ENCODE measurements at places on chromosomes 4 and X.

GRCh38 chr4:74283614-74284013 lies 24.7 kb upstream of the EPGN start:
- DNase-seq, result no peak

GRCh38 chr4:165504184-165504583 lies 125.4 kb downstream of the CPE start:
- DNase-seq, result no peak

DNA sequence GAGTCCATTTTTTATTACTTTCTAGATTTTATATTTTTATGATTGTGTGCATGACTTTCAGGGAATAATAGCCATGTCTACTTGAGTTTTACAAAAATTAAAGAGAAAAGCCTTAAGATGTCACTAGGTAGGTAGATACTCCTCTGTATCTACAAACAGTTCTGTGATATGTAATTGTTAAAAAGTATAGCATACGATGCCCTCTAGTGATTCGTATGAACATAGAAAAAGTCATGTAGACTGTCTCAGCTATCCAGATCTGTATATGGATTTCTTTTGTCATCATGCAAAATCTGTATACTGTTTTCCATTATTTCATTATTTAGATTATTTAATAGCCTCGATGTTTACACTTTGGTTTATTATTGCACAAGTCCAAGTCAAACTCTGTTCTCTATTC lies 856.6 kb downstream of the CENPC start:
- DNase-seq, result no peak

GRCh38 chr4:163486321-163486720 lies 8.2 kb upstream of the TMA16 start:
- DNase-seq, result no peak

GRCh38 chr4:6172093-6172926 lies 28.0 kb downstream of the JAKMIP1 start:
- DNase-seq, result peak; percentile 19

DNA sequence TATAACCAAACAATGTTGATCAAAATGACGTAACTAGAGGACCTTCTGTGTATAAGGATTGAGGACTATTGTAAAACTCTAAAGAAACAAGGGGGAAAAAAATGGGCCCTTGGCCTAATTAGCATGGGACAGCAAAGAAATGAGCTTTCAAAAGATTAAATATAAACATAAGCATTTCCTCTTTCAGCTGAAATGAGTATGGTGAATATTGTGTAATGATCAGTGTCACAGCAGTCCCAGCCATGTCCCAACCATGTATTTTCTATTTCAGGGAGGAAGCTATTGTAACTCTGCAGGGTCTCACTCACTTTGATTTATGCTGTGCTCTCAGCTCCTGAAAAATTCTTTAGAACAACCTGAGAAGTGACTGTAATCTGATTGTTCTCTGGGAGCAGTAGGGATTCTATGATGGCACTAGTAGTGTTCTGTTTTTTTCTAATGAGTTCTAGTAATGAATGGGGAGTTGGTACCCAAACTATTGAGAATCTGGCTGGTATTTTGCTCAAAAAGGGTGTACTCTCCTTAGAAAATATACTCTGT lies 25.8 kb downstream of the ANXA10 start:
- DNase-seq, result no peak

DNA sequence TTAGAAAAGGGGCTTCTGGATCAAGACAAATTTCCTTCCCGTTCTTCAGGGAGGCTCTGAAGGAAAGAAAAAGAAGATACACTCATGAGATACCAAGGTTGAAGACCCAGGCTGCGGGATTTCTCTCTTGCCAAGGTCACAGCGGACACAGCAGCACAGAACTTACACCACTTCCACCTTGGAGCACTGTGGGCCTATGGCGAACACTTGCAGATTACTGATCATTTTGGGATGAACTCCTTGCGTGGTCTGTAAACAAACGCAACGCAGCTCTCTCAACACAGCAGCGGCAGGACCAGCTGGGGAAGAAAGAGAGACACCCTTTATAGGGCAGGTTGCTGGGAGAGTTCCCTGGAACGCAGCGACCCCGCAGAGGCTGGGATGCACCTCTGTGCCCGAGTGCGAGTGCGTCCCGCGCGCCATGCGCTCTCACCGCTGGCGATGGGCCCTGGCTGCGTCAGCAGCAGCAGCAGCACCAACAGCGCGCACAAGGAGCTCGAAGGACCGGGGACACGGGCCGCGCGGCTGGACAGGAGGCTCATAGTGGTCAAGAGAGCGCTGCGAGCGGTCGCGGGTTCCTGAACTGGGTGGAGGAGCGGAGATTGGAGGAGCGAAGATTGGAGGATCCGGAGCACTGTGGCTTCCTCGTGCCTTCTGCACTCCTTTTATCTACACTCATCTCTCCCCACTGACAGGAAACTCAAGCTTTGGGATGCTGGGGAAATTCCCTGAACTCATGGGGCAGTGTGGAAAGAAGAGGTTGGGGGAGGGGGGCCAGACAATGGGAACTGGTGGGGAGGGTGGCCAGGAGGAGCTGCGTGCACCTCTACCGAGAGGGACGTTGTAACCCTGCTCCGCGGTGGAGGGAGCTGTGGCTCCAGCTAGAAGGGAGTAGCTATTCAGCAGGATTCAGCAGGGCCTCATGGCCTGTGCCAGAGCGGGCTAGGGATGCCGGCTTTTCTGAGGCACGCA lies at the start of gene CXCL5:
Gene CXCL5 (minus strand): TSS at position 638 of the 972 bp plus-strand sequence. CDS start 96 bp downstream, at position 542.
- DNase-seq, result no peak

- DNase-seq, result no peak
Observed at GRCh38 chrX:19743386-19743785, 144.0 kb downstream of the SH3KBP1 start.

- no peak for DNase-seq
Observed at GRCh38 chrX:22389556-22390179, 117.0 kb downstream of the CBLL2 start.

DNA sequence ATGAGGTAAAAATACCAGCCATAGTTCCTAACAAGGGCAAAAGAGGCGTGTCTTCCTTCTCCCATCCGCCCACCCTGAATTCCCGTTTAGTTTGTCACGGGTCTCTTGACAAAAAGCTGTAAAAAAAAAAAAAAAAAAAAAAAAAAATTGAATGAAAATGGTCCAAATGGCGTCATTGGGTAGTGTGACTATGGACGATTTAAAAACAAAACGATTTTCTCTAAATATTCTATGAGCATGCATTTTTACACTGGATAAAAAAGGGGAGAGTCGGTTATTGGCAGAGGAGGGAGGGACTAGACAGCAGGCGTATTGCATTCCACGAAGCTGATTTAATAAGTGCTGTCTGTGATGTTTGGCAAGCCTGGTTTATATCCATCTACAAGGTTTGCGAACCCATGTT lies at the start of gene FAM133A:
Gene FAM133A (plus strand): TSS at position 338 of the 403 bp plus-strand sequence. CDS start 35,214 bp downstream, outside the sequence.
- DNase-seq, result no peak

GRCh38 chrX:124395145-124395880 lies 49.0 kb downstream of the SH2D1A start:
- no peak for DNase-seq

GRCh38 chr4:156293657-156294297 lies 340.1 kb upstream of the CTSO start:
- DNase-seq, result no peak

DNA sequence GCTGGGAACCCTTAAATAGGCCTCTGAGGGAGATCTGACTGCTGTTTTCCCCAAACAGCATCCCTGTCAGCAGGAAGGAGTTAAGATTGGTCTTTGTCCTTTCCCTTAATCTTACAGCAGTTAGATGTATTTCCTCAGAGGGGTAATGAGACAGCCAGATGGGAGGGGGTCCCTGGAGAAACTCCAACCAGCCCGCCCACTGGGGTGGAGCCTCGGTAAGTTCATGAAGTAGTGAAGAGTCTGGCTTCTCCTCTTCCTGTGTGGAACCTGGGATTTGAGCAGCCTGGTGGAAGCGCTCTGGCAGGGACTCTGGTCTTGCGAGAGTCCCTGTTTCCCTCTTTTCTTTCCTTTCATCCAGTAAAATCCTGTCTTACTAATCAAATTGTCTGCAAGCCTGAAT lies 330.0 kb downstream of the TLL1 start:
- DNase-seq, result no peak

- no peak for DNase-seq
Observed at GRCh38 chr4:111066447-111066846, 443.6 kb upstream of the PITX2 start.

- no peak for DNase-seq
Observed at GRCh38 chr4:113212613-113213012, 163.2 kb downstream of the ANK2 start.

GRCh38 chr4:106351016-106351415 lies 17.6 kb downstream of the GIMD1 start:
- no peak for DNase-seq

DNA sequence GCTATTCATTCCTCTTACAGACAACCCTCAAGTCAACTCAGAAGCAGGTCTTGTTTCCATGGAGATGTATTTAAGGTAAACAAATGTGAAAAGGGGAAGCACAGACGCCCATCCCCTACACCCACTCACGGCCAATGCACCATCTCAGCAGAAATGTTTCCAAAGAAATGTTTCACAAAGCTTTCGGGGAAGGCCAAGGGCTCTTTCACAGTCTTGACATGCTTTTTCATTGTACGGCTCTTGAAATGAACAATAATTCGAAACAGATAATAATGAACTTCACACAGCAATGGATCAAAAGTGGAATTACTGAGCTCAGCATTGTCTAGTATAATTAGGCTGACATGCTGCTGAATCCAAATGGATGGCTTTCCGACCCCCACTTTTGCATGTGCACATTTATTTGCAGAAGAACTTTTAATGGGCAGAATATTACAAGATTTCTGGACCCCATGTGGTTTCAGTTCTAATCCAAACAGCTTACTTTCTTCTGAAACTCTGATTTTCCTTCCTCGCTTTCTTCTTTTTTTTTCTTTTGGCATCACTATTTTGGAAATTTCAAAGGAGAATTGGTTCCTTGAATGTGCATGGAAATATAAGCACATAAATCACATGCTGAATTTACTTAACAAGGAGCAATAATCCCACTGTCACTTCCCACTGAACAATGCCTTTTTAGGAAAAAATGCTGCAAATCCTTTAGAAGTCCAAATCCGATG lies 160.9 kb downstream of the SMIM20 start:
- DNase-seq, result peak; percentile 26

DNA sequence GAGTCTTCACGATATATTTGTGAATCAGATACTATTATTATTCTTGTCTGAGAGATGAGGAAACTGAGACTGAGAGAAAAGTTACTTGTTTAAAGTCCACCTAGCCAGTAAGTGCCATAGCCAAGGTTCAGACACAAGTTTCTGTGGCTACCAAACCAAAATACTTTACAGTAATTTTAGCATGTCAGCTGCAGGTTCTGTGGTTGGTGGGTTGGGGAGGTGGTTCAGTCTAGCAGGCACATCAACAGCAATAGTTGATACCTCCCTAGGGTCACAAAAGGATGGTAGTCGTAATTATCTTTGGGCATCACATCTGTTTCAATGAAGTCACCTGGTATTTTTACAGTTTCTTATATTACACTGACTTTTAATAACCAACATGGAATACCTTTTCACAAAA lies 35.6 kb upstream of the EDA2R start:
- no peak for DNase-seq

- no peak for DNase-seq
Observed at GRCh38 chrX:122475306-122475705, 708.8 kb upstream of the GRIA3 start.

DNA sequence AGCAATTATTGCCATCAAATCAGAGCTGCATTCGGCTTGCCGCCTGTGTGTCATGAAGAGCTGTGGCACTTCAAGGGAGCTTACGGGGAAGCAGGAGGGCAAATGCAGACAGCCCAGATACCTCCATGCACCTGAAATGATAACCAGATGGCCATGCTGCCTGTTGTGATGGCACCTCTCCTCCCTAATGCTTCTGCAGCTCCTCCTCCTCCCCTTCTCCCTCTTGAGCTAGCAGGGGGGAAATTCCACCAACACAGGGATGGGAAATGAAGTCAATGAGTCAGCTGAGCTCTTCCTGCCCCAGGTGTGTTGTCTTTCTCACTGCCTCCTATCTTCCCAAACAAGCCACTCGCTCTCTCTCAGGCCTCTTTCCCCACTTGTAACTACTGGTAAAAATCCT lies 565.0 kb downstream of the BCOR start:
- DNase-seq, result no peak

GRCh38 chr4:101651778-101652177 lies 138.8 kb upstream of the BANK1 start:
- no peak for DNase-seq

Data from activated CD4-positive, CD25-positive, alpha-beta regulatory T cell treated with anti-CD3 and anti-CD28 coated beads, Interleukin-2, amount 50 U/mL, for 16 hours (primary cell).